ENCODE measurements at places on chromosomes 1 and 21.

GRCh38 chr1:35925741-35926140, 5.2 kb upstream of the AGO3 start:
- DNase-seq: no peak

DNA sequence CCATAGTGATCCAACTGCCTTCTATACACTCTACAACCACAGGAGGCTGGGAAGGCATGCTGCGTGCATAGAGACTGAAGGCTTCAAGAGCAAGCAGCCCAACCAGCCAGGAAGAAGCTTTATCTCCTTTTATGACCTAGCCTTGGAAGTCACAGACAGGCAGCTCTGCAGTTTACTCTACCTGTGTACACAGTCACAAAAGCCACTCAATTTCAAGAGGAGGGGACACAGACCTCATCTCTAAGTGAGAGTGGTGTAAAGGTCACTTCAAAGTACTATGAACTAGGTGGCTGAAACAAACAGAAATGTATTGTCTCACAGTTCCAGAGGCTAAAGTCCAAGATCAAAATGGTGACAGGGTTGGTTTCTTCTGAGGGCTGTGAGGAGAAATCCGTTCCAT, 69.6 kb upstream of the GJB5 start:
- DNase-seq: no peak

GRCh38 chr1:92536980-92537884, 50.5 kb upstream of the GFI1 start:
- no peak for DNase-seq

DNA sequence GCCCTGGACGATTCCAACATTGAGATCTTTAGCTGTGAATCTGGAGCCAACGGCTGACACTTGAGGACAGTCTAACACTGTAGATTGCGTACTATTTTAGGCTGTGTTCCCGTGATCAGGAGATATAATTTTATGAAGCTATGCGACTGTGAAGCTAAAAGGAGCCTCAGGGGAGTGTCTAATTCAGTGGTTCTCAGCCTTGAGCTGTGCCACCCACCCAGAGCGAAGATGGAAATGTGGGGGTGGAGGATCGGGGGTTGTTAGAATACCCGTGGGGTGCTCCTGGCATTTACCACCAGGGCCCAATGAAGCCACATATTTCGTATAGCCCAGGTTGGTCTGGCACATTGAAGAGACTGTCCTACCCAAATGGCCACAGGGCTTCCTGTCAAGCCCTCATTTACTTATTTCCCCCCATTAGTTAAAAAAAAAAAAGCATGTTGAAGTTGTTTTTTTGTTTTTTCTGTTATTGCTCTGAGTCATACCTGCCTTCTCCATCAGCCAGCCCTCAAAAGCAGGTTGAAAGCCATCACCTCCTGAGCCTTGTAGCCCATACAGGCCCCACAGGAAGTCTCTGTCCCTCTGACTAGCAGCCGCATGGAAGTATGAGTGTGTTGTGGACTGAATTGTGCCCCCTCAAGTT, 141.7 kb downstream of the GALNT2 start:
- DNase-seq: peak; percentile 35

DNA sequence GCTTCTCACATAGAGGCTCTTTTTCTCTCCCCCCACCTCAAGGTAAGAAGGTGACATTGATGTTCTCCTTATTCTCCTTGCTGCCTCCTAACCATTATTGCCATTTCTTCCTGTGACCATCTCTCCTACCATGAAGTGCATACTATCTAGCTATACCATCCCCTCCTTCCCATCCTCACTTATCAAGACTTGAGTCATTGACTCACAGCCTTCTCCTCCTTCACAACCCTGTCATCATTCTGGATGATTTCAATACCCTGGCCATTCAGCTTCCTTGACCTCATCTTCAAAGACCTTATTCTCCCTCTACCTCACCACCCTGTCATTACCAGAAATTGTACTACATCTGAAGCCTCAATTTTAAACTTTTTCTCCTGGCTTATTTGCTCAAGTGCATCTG, 10.9 kb upstream of the HIPK1 start:
- DNase-seq: no peak
